ENCODE measurements at places on chromosomes 3 and 15. TPM values are rescaled to one million over a fixed set of nuclear protein-coding genes. Genes with fewer than 3 reads are reported as not detected.

DNA sequence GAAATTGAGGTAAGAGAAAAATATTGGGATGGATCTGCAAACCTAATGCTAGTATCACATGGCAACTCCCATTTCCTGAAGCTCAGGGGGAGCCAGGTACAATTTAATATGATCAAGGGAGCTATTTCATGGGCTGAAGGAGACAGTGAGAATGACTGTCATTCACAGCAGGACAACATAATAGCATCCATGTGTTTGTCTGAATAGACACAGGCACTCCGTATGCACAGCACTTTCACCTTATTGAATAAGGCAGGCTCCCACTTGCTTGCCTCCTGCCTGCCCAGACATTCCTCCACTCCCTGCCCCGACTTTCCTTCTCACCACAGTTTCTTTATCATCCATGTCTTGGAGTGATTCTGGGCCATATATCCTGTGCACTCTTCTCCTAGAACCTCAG lies 156.6 kb upstream of the SLC24A5 start:
- no peak for DNase-seq

DNA sequence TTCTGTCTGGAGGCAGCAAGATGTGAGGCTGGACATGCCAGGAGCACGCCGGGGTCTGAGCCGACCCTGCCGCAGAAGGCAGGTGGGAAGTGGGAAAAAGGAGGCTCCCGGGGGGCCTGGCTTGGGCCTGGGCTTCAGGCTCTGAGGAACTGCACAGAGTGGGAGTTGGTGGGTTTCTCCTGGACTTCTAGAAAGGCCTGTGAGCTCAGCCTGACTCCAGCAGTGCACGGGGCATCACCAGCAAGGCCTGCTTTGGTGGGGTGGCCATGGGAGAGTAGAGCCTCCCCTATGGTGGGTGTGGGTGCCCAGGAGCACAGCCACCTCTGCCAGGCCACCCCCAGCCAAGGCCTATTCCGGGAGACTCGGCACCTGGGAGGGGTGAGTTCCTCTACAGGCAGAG lies 18.1 kb upstream of the SLC41A3 start:
- DNase-seq, result peak; percentile 73

DNA sequence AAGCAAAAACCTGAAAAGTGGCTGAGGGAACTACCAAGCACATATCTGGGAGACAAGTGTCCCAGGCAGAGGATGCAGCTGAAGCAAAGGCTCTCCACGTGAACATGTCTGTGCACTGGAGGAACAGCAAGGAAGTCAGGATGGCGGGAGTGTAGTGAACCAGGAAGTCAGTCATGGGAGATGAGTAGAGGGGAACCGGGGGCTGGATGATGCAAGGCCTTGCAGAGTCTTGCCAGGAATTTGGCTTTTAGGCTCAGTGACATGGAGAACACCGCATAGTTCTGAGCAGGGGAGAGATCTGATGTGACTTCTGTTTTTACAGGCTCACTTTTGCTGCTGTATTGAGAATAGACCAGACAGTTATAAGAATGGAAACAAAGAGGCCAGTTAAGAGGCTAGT lies 19.0 kb downstream of the C2CD4A start:
- DNase-seq, result no peak

Gene RUBCN
- 41.0 TPM for total RNA-seq

GRCh38 chr15:63502843-63503738 lies 1.3 kb upstream of the USP3 start:
- peak; percentile 97 for DNase-seq

Gene SNTN
- not detected for total RNA-seq

Gene ALG1L2
- total RNA-seq, result not detected

GRCh38 chr3:47082519-47082918 lies 81.4 kb downstream of the SETD2 start:
- DNase-seq, result no peak

- DNase-seq, result no peak
Measured at GRCh38 chr3:123287962-123288302, 86.2 kb downstream of the SEC22A start.

DNA sequence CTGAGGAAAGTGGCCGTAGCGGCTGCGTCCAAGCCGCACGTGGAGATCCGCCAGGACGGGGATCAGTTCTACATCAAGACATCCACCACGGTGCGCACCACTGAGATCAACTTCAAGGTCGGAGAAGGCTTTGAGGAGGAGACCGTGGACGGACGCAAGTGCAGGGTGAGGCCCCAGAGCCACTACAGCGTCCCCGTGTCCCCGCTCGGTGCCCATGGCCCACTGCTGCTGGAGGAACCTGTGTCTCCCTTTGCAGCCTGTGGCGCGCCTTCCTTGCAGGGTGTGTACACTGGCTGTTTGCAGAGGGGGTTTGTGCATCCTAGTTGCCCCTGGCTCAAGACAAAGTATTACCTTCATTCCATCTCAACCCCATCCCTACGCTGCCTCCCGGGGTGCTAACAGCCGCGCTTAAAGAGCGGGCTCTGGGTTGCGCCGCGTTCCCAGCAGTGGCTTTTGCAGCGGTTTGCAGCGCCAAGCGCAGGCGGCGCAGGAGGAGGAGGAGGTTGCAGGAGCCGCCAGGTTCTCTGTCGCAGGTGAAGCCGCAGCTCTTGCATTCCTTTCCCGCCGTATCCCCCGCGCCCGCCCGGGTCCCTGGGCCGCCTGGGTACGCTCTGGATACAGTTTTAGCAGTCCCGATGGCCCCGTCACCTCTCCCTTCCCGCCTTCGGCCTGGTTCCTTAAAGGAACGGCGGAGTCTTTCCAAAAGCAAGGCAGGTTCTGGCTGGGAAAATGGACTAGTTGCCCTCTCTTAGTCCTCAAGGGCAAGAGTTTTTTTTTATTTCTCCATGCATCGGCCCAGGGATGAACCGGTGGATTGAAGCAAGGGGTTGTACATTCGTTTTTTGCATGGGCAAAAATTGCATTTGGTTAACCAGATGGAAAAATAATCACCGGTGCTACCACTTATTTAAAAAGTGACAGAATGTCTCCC lies 1.2 kb downstream of the CRABP1 start:
- peak; percentile 22 for DNase-seq

DNA sequence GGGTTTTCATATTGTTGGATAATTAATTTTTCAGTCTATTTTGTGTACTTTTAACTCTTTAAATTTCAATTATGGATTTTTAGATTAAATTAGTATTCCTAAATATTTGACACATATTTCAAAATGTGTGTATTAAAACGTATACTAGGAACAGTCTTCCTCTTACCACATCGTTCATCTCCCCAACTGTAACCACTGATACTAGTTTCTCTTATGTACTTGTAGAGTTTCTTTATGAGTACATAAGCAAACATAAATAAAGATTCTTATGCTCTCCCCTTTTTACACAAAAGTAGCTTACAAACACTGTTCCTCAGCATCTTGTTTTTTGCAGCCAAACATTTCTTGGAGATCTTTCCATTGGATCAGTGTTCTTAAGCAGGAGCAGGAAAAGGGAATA lies 45.9 kb downstream of the CMSS1 start:
- no peak for DNase-seq

DNA sequence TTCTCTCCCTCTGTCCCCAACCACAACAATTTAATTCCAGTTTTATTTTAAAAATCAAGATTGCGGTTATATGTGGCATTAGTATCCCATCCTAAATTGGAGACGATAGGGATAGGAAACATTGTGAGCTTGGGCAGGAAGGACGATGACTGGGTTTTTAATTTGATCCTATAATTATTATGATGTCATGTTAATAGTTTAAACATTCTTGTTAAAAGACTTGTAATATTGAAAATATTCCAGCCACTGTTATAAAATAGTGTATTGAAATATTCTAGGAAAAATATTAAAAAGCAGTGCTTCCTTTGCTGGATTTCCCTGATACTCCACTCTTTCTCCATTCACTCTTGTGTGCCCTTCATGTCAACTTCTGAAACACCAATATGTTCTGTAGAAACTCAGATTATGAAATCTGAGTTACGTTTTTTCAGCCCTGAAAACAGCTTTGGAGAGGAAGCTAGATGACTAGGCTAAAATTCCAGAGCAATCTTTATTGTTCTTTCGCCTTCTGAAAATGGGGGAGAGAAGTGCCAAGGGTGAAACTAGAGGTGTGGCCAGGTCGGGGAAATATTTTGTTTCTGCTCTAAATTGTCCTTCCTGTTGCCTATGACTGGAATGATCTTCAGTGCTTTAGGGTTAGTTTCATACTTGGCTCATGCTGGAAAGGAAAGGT lies 46.1 kb upstream of the MAP3K13 start:
- no peak for DNase-seq

Gene BFSP2
- not detected for total RNA-seq

Gene MRAS
- total RNA-seq, result 327 TPM

Gene KBTBD13
- total RNA-seq, result 3.3 TPM

GRCh38 chr15:88658972-88659931 lies 20.4 kb downstream of the ISG20 start:
- peak; percentile 74 for DNase-seq

GRCh38 chr15:73602446-73602843 lies 30.7 kb downstream of the NPTN start:
- DNase-seq, result no peak

DNA sequence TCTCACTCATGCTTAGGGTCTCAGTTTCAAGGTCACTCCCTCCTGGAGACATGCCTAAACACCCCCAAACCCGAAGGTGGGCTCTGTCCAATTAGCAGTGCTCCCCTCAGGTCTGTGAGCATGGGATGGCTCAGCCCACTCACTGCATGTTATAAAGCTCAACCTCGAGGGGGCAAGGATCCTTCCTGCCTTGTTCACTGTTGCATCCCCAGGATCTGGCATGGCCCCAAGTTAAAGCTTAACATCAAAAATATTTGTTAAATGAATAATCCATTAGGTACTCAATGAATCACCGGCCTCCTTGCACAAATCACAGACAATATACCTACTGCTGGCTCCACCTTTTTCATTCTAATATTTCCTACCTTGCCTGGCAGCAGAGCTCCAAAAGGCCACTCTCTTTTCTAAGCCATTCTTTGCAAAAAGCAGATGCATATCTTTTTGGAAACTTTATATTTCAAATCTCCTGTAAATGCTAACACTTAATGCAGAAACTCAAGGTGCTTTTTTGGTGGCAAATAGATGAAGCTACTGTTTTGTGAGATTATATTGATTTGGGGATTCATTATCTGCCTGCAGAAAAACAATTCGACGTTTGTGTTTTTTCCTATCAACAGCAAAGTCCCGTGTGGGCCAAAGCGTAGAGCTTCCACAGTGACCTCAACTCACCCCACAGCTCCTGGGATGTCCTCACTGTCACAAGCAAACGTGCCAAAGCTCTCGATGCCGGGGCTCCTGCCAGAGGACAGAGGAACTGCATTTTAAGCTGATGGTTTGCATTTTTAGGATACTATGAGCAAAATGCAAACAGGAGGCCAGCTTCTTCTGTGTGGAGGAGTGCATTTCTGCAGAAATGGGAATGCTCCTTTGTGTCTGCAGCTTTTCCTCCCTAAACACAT lies 35.4 kb downstream of the PCOLCE2 start:
- DNase-seq, result no peak

- DNase-seq, result no peak
Measured at GRCh38 chr3:194658477-194659242, 13.3 kb downstream of the LSG1 start.

Gene TRAT1
- total RNA-seq, result 0.30 TPM

Gene SLC12A1
- total RNA-seq, result not detected

GRCh38 chr3:75294124-75294523 lies 370.0 kb upstream of the FRG2C start:
- DNase-seq, result no peak

Gene WDR93
- total RNA-seq, result not detected

- no peak for DNase-seq
Measured at GRCh38 chr3:47533996-47534454, 20.5 kb upstream of the ELP6 start.

Gene RAB6B
- 42.4 TPM for total RNA-seq

Gene CTXN2
- not detected for total RNA-seq

Gene SGO1
- total RNA-seq, result 0.38 TPM

Gene COL6A5
- not detected for total RNA-seq

- DNase-seq, result no peak
Measured at GRCh38 chr3:15977090-15977489, 179.3 kb upstream of the ANKRD28 start.

- DNase-seq, result no peak
Measured at GRCh38 chr3:17027318-17027717, 142.6 kb downstream of the PLCL2 start.

Gene LRRC31
- not detected for total RNA-seq

DNA sequence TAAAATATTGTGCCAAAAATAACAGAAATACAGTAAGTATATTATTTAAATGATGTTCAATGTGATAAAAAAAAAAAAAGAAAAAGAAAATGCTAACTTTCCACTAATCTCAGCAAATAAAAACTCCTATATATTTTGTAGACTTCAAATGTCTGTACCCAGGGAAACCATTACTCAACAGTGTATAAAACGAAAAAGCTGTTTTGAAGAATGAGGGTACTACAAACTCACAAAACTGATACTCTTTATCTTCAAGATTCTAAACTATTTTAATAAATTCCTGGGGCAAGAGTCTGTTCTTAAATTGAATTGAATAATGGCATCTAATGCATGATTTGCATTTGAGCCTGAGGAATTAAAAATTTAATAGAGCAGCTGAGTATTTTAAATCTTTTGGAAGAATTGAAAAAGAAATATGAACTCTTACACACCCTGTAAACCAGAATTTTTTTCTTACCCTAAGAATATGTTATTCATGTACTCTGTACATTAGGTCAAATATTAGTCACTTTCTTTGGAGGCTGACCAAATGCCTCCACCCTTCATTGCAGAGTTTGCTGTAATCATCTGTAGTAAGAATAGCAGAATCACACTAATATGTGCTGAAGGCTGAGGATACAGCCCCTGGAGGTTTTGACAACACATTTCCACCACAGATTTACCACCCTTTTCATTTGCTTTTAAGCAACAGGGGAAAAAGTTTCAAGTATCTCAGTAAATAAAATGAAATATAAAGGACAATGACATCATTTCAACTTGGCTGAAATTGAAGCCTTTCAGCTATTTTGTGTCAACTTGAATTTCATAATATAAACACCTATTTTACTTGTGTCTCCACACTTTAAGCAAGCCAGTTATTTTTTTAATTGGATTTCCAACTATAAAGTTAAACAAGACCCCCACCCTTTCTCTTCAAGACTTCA lies 79.7 kb downstream of the FBN1 start:
- DNase-seq, result no peak

DNA sequence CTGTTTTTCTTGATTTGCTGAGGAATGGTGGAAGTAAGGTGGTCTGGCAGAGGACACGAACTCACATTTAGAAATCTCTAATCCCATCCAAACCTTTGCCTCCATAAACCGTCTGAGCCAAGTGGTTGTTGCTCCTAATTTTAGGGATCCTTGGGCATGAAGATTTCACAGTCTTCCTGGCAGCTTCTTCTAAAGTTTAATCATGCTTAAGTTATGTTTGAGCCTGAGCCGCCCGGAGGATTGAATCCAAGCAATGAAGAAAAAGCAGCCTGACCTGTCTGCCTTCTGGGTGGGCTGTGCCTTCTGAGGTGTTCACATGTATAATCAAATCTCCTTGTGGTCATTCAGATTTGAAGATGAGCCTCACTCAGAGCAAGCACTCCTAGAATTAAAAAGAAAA lies 249.0 kb downstream of the CD47 start:
- DNase-seq, result no peak

DNA sequence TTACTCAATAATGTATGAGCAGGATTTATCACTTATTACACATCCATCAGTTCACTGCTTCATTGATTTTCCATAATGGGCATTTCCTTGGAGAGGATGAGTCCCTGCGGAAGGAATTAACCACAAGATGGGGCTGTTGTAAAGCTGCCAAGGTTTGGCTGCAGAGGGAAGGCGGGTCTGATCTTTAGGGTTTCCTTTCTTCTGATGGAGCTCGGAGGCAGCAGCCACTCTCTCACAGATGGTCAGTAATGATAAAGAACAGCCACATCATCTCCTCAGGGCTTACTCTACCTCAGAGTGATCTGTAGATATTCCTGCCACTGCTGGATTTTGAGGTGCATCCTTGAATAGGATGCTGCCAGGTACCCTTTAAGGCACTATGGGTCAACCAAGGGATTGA lies 115.2 kb downstream of the USP13 start:
- no peak for DNase-seq

Gene GRIP2
- 67.8 TPM for total RNA-seq

Gene PDIA5
- 8.8 TPM for total RNA-seq

All from cardiac septum (tissue), 1 donor.